ENCODE measurements at places on chromosomes 12 and 14. TPM values are rescaled to one million over a fixed set of nuclear protein-coding genes. Genes with fewer than 3 reads are reported as not detected.

Gene EEA1
- polyA plus RNA-seq: 3.5 TPM

Gene OLR1
- not detected for polyA plus RNA-seq

Gene HPD
- polyA plus RNA-seq: not detected

Gene TSPAN8
- not detected for polyA plus RNA-seq

Gene GALNT9
- not detected for polyA plus RNA-seq

Gene RNFT2
- polyA plus RNA-seq: 1.4 TPM

Gene NELL2
- 15.1 TPM for polyA plus RNA-seq

Gene DYRK2
- polyA plus RNA-seq: 30.4 TPM

Gene ADAMTS20
- polyA plus RNA-seq: not detected

Gene IL22
- polyA plus RNA-seq: not detected

Gene BICDL1
- polyA plus RNA-seq: not detected

Gene FUT8
- 11.1 TPM for polyA plus RNA-seq
